ENCODE measurements at places on chromosomes 13 and 19.

- no peak for DNase-seq
Measured at GRCh38 chr13:95484052-95484451, 68.5 kb upstream of the CLDN10 start.

GRCh38 chr13:30608364-30608763 is 9.4 kb upstream of the USPL1 start:
- no peak for DNase-seq

DNA sequence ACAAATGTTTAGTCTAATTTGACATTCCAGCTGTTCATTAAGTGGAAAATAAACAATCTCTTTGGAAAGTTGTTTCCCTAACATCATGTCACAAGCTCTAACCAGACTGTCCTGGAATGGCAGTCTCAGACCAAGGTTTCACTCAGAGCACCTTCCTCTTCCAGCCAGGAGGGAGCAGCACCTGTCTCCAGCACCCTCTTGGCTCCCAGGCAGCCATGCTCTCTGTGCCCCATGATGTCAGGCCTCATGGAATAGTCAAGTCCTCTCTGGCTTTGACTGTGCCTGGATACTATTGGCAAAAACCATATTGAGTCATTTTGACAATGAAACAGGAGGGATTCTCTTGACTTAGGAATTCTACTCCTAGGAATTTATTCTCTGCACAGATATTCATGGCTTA is 171.4 kb downstream of the OXGR1 start:
- DNase-seq = peak; percentile 10

DNA sequence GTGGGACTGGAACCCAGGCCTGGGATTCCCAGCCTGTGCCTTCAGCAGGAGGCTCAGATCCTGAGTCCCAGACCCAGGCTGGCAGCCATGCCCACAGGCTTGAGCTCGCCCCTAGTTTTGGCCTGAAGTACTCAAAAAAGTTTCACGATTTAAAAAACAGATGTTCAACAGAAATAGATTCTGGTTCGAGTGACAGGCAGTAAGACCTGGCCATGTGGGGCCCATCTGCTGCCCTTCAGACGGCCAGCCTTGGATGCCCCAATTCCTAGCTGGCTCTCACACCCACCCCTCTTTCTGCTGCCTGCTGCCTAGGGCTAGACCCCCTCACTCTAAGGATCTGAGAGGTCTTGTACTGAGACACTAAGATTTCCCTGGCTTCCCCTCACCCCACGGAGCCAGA is 2.8 kb upstream of the DMPK start:
- no peak for DNase-seq

- DNase-seq = no peak
Measured at GRCh38 chr13:77345150-77345780, 18.4 kb upstream of the MYCBP2 start.

- no peak for DNase-seq
Measured at GRCh38 chr19:18523841-18524240, 2.0 kb upstream of the ELL start.

GRCh38 chr19:13839130-13839937 is 37.6 kb upstream of the NANOS3 start:
- DNase-seq = no peak

DNA sequence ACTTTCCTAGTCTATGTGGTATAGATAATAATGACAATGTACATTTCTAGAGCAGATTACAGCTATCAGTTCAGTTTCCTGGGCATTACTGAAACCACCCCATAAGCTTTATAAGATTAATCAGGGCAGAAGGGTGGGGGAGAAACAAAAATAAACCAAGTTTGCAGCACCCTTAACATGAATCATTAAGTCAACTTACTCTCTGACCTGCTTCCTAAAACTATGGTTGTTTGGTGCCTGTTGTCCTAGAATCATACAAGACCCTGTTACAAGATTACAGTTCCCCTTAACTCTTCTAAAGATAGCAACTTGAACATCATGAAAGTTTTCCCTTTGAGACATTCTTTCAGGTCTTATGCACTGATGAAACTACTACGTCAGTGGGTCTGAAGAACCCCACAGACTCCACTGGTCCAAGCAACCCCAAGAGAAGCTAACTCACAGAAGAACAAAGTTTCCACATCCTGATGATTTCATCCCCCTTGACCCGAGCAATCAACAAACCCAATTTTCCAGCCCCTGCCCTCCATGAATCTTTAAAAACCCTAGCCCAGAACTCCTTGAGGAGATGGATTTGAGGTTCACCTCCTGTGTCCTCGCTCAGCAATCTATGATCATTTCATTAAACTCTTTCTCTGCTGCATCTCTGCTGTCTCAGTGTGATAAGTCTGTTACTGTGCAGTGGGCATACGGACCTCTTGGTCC is 336.5 kb downstream of the FOXO1 start:
- no peak for DNase-seq

GRCh38 chr13:48302871-48303358 is 636 bp upstream of the RB1 start:
- no peak for DNase-seq

DNA sequence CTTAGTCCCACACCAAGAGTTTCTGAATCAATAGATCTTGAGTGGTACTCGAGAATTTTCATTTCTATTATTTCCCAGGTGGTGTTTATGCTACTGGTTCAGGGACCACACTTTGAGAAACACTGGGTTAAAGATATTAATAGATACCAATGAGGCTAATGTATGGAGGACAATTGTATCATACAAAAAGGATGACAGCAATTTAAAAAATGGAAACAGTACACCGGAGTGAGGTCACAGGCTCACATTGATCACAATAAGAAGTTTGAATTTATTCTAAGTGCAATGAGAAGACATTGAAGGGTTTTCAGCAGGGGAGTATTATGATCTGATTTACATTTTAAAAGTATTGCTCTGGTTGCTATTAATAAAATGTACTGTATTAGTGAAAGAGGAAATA is 488.3 kb downstream of the PCDH17 start:
- DNase-seq = no peak

DNA sequence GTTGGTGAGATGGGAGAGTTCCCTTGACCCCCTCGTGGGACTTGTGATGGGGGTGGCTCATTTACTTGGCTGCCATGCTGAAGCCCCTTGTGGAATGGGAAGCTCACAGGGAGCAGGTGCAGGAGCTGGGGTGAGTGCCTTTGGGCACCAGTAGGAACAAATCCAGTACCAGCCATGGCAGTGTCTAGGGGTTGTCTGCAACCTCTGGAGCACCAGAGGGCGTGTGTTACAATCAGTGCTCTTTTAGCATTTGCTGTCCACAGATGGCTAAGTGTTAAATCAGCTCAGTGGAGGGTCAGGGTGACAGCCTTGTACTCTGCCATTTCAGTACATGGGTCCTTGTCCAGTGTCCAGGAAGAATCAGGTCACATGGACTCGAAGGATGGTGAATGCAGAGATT is 75.6 kb downstream of the ATP8A2 start:
- no peak for DNase-seq

DNA sequence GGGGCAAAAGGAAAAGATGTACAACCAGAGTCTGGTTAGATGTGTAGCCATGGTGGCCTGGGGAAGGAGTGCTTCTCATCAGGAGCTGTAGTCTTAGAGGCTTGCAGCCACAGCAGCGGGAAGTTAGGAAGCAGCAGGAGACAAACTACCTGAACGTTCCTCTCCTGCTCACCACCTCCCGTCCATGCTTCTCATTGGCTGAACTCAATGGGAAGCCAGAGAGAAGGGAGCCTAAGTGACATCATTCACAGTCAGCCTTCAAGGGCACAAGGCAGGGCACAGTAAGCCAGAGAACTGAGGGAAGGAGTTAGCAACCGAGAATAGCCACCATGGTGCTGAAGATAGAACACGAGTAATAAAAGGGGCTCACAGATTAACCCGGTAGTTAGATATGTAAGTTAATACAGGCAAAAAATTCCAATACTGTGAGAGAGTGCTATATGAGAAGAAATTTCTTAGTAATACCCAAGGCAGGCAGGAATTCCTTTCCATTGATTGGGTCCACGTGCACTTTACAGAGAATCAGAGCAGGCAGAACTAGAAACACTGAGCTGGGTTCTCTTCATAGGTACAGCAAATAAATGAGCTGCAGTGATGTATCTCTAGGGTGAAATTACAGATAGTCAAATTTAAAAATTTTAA is 391.5 kb upstream of the DACH1 start:
- DNase-seq = no peak

GRCh38 chr19:46349311-46349993 is 2.6 kb downstream of the PPP5C start:
- no peak for DNase-seq

DNA sequence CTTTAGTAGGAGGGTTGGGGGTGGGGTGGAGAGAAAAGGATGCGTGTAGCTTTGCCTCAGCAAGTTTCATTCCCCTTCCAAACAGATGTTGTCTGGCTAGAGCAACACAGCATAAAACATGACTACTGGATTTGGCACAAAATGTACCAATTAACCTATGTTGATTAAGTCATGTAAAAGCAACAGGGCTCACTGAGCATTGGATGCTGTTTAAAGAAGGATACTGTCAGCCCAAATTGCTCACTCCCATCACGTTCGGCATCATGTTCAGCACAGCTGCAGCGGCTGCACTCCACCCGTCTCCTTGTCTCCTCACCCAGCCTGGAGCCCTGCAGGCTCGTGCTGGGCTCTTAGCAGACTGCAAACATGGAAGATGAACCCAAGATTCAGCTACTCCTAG is 77.5 kb downstream of the DLEU7 start:
- no peak for DNase-seq

GRCh38 chr13:84571264-84571663 is 689.0 kb upstream of the SLITRK1 start:
- DNase-seq = no peak

- peak; percentile 76 for DNase-seq
Measured at GRCh38 chr19:43526884-43527859, at the start of gene ETHE1. Gene ETHE1, minus strand, starts transcription at chr19:43527201. Its CDS starts 24 bp downstream, at chr19:43527177.

DNA sequence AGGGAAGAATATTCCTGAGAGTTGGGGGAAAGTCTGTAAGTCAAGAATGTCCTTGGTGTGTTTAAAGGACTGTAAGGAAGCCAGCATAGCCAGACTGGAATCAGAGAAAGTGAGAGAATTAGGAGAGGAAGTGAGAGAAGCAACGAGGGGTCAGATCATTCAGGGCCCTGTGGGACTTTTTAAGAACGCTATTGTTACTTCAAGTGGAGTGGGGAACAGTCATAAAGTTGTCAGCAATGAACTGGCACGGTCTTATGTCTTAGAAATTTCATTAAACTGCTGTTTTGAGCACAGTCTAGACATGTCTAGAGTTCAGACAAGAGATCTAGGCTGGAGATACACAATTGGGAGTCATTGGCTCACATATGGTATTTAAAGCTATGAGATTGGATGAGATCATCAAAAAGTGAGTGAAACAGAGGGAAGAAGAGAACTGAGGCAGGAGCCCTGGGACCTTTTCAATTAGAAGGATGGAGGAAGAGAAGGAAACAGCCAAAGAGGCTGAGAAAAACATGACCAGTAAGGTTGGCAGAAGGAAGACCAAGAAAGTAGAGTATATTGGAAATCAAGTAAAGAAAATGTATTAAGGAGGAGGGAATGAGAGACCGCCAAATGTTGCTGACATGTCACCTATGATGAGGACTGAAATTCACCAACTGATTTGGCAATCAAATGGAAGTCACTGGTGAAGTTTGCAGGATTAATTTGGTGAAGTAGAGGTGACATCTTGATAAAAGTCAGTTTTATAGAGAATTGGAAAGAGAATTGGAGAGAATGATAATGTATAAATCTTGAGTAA is 263.5 kb downstream of the GPC5 start:
- DNase-seq = no peak

GRCh38 chr13:101453784-101454201 is 1.3 kb downstream of the ITGBL1 start:
- no peak for DNase-seq

DNA sequence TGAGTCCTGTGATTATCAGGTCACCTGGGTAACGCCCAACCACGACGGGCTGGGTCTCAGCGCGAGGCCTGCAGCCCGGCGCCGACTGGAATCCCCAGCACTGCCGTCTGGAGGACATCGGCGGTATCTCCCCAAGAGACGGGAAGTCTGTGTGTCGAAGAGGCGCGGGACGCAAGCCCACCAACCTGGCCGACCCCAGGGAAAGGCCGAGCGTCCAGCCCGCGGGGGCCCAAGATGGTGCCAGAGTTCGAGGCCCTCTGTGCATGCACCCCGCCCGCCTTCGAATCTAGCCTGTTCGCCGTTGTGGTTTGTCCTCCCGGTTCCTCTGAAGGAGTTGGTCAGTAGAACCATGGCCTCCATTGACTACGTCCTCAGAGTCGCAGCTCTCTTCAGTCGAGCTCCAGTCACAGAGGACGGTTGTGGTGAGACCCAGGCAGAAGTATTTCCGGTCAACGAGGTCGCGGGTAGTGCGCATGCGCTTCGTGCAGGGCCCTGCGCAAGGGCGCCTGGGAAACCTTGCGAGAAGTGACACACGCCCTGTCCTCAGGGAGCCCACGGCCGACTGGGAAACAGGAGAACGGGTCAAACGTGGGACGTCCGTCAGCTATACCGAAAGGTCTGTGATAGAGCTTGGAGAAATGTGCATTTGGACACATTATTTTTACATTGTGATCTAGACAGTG is 24.1 kb upstream of the PEG3 start:
- DNase-seq = no peak

- DNase-seq = no peak
Measured at GRCh38 chr19:47229676-47230053, 1.3 kb downstream of the BBC3 start.

GRCh38 chr13:89900104-89900765 is 1447.3 kb upstream of the MIR17HG start:
- no peak for DNase-seq

DNA sequence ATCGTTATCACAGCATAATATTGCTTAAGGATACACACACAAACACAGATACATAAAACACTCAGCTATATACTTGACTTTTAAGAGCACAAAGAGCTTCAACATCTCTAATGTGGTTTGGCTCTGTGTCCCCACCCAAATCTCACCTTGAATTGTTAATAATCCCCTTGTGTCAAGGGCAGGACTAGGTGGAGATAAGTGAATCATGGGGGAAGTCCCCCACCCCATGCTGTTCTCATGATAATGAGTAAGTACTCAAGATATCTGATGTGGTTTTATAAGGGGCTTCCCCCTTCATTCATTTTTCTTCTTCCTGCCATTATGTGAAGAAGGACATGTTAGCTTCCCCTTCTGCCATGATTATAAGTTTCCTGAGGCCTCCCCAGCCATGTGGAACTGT is 481.4 kb downstream of the PCDH9 start:
- no peak for DNase-seq

DNA sequence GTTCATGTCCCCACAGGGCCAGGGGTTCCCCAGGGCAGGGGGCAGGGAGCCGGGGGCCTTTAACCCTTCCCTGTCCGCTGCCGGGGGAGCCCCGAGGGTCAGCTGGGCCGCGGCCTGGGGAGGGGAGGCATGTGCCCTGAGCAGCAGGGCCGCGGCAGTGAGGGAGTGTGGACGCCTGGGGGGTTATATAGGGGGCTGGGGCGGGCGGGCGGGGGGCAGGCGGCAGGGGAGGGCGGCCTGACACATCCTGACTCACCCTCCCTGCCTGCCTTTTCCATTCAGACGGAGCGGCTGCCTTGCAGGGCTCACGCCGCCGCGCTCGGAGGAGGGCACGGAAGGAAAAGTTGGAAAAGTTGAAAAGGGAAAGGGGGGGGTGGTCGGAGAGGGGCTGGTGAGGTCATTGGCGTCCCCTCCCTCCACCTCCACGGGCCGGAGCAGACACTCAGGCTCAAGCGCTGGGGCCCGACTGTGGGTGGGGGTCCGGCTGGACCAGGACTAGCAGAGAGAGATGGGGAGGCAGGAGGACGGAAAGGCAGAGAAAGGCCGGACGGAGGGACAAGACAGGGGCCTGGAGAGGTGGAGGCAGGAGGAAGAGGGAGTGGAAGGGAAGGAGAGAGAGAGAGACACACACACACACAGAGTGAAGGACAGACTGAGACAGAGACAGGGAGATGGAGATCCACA is at the start of gene IL11:
TSS of gene IL11 (minus strand) at position 159 of the 684 bp plus-strand sequence. CDS start at position 6, 153 bp downstream.
- DNase-seq = no peak

GRCh38 chr19:55820037-55820436 is 11.8 kb downstream of the NLRP11 start:
- DNase-seq = no peak

GRCh38 chr13:29935309-29935981 is 85.0 kb upstream of the UBL3 start:
- DNase-seq = no peak
